ENCODE measurements at places on chromosomes 12 and 14.

- no peak for DNase-seq
Observed at GRCh38 chr12:132354982-132355680, 25.7 kb upstream of the GALNT9 start.

DNA sequence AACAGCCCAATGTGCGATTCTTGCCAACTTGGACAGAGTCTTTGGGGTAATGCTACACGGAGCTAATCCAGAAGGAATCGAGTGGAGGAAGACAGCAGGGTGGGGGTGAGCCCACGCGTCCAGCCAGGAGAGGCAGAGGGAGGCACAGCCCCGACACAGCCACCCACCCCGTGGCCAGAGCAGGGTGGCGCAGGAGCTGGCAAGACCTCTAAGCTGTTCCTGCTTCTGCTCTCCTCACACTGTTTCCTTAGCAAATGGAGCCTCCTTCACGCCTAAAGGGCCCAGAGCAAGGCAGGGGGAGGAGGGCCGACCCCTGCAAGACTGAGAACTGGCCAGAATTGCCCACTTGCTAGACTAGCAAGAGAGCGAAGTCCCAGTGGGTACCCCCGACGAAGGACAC is 91.5 kb downstream of the FBXL14 start:
- no peak for DNase-seq

DNA sequence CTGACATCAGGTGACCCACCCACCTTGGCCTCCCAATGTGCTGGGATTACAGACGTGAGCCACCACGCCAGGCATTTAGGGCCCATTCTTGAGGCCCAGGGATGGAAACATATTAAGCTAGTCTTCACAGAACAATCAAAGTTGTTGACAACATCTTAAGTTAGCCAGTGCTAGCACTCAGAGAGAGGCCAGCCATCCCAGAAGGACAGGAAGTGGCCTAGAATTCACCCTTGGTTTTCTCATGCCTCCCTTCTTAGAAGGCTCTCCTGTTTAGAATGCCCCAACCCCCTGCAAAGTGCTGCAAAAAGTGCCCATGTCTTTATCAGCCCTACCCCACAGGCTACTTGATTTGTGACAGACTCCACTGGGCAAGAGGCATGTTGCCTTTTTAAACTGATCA is 12.1 kb upstream of the OR6J1 start:
- no peak for DNase-seq

- no peak for DNase-seq
Observed at GRCh38 chr14:95494456-95494855, 22.0 kb downstream of the SYNE3 start.

DNA sequence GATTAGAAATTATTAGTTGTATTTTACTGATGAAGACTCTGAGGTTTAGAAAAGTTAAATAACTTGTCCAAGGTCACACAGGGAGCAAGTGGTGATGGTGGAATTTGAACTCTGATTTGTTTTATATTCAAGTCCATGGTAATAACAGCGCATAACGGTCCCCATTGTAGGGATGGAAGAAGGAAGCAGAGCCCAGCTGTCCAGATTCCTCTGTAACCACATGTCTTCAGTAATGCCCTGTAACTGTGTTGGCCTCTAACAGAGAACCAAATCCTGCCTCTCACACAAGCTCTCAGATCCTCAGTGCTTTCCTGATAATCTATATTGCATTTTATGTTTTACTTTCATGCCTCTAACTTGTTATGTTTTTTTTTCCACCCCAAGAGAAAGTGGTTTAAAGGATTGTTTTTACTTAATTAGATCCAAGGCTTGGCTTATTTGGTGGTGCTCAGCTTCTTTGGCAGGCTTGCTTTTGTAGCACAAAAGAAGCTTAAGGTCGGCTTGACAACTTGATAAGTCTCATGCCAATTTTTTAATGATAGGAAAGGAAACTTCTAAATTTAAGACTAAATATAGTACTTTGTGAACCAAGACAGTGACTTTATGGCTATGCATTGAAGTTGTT is 105.1 kb upstream of the SEL1L start:
- no peak for DNase-seq

- no peak for DNase-seq
Observed at GRCh38 chr12:15772405-15773018, 16.7 kb downstream of the EPS8 start.

- no peak for DNase-seq
Observed at GRCh38 chr12:58000499-58000898, 59.1 kb downstream of the ATP23 start.

DNA sequence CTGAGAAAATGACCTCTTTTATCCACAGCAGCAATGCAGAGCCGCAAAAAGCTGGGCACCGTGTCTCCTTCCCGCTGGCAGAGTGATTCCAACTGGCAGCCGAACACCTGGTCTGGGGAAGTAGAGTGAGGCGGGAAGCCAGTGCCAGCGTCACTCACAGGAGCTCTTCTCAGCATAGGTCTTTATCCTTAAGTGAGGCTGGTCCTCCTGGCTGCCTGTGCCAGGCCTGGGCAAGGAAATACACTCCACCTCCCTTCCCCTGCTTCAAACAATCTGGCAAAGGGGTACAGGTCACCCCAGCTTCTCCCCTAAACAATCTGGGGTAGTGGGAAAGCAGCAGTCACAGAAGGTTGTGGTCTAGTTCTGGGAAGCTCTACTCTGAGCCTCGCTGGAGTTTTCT is 4.8 kb downstream of the ARHGAP9 start:
- no peak for DNase-seq

- no peak for DNase-seq
Observed at GRCh38 chr14:84874436-84874835, 655.5 kb upstream of the FLRT2 start.

DNA sequence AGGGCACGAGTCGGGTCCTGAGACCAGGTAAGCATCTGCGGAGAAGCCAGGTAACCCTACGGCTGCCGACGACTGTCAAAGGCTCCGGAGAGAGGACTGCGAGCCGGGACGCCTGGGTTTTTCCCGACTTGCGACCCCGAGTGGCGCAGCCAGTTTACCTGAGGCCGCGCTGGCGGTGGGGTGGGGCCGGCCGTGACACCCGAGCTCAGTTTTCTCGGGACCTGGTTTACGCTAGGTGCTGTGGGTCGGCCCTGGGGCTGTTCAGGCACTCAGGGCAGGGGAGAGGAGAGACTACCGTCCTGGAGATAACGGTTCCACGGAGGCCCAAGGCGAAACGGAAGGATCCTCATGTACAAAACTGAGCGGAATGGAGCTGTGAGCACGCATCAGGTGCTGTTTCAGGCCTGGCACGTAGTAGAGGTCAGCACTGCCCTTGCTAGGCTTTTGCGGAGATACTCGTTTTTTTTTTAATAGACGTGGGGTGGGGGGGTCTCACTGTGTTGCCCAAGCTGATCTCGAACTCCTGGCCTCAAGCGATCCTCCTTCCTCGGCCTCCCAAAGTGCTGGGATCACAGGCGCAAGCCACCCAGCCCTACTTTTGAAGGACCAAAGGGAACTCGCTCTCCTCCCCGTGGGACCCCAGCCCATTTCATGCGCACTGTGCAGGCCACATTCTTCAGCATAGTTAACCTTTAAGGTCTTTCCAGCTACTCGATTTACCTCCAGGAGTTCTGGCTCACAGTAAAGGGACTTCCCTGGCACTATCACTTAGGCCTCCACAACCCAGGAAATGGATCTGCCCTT is 471 bp downstream of the MTRFR start:
- DNase-seq: peak; percentile 23

DNA sequence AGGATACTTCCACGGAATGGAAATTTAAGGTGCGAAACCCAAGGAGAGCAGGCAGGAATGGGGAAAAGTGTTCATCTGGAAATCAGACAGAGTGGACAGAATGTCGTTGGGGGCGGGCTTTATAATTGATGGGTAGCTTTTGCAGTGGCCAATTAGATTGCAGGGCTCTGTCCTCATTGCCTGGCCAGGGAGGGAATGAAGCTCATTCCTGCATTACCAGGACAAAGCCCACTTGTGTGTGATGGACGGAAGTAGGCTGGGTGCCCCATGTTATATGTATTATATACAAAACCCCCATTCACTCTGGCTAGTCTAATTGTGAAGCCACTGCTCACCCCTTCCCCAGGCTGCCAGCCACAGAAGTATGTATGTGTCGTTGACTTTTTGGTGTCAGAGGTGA is 23.6 kb downstream of the ZNF664 start:
- no peak for DNase-seq

- no peak for DNase-seq
Observed at GRCh38 chr12:80769553-80770140, 52.9 kb downstream of the MYF5 start.

DNA sequence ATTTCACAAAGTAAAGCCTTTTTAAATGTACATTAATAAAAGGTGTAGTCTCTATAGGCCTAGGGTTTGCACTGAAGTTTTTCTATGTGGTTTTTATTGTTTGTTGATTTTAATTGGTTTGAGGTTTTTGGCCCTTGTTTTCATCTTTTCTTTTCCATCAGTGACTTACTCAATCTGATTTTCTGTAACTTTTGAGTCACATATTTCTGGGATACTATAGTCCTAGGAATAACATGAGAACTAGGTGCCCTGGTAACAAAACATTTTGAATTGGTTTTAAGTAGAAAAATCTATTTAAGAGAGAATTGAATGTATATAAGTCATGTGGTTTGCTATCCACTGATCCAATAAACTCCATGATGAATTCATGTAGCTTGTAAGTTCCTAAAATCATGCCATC is 311.9 kb downstream of the CEP128 start:
- DNase-seq: no peak

GRCh38 chr12:96195845-96196451 is 1.8 kb downstream of the ELK3 start:
- peak; percentile 13 for DNase-seq

DNA sequence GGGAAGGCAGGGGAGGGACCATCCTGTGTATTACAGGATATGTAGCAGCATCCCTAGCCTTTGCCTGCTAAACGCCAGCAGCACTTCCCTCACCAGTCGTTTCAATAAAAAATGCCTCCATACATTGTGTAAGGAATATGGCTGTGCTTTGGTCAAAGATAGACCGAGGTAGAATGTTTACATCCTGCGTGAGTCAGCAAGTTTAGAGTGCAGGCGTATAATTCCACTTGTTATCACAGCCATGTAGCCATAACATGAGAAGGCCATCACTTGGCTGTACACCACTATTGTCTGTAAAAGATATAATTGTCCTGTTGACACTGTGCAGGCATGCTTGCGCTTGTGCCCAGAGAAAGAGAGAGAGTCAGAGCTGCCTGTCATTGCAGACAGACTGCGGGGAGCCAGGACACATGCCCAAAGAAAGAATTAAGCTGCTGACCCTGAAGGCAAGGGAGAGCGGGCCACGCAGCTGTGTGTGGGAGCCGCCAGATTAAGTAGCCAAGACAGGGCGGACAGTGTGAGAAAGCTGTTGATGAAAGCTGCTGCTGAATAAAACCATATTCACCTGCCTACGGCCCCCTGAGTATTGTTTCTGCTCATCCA is 68.4 kb downstream of the CRACR2A start:
- no peak for DNase-seq

GRCh38 chr12:2422591-2422990 is 369.8 kb downstream of the CACNA1C start:
- no peak for DNase-seq

DNA sequence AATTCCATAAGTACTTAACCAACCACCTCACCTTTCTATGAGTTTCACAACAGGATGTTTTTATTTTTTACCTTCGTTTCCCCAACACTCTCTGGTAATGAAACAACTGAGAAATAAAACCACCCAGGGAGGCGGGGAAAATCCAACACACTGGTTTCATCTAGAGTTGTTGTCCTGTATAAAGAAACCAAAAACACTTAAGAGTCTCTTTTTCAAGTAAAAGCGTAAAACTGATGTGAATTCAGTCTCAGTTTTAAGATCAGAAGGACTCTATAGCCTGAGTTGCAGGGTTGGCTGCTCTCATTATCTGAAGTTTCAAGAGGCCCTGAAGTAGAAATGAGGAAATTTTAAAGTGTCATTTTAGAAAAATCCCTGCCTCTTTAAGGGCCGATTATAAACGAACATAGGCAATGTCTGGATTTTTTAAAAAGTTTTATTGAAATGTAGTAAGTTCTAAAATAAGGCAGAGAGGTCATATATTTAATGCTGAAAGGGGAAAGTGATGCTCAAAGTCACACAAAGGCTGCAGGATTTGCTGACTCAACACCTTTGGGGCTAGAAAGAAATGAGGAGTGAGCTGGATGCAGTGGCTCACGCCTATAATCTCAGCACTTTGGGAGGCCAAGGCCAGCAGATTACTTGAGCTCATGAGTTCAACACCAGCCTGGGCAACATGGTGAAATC is 27.2 kb downstream of the HIGD1C start:
- no peak for DNase-seq

- no peak for DNase-seq
Observed at GRCh38 chr12:5154091-5154490, 110.4 kb downstream of the KCNA5 start.
